ENCODE measurements at places on chromosomes 7 and 10.

- DNase-seq, result no peak
Measured at GRCh38 chr7:137957887-137958286, 44.0 kb downstream of the CREB3L2 start.

DNA sequence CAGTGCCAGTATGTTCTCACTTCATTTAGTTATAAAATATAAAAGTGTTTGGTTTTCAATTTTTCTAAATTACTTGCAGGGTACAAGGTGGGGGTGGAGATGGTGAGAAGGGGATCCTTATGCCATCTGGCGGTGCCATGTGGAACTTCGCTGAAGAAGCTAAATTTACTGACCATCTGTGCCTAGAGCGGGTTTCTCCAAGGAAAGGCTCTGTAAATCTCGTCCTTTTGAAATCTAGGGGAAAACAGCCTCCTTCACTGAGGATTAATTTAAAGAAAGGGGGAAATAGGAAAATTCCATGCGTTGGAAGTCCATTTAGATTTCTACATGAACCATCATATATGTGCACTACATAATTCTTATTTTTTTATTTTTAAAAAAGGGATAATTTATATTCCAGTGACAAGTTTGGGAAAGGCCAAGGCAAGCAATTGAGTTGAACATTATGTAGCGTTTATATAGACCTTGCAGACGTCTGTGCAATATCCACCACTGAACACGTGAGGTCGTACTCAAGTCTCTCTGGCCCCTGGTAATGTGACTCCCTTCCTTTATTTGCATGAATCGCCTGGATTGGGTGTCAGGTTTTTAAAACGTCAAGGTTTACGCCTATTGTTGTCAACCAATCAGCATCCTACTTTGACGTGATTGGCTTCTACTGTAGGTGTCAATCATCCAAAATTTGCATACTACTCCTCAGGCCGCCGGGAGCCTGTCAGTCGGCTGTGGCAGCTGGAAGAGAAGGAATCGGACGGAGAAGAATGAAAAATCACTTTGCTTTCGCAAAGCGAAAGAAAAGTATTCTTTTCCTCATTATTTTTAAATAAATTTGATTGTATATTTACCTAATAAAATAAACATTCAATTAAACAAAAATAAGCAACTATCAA, 297.1 kb upstream of the NFE2L3 start:
- peak; percentile 96 for DNase-seq

DNA sequence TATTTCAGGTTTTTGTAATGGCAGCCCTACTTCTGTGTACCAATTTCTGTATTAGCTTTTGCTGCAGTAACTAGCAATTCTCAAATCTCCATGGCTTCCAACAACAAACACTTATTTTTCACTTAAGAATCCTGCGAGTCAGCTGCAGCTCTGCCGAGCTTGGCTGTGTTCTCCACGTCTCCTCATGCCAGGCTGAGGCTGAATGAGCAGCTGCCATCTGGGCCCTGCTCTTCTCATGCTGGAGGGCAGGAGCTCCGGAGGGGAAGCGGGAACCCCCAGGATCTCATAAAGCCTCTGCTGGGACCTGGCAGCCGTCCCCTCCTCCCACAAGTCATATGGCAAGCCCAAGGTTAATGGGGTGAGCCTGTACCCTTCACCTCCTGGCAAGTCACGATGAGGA, 591.1 kb downstream of the SDK1 start:
- DNase-seq, result no peak

- no peak for DNase-seq
Measured at GRCh38 chr7:100673942-100674410, 436 bp downstream of the GNB2 start.

DNA sequence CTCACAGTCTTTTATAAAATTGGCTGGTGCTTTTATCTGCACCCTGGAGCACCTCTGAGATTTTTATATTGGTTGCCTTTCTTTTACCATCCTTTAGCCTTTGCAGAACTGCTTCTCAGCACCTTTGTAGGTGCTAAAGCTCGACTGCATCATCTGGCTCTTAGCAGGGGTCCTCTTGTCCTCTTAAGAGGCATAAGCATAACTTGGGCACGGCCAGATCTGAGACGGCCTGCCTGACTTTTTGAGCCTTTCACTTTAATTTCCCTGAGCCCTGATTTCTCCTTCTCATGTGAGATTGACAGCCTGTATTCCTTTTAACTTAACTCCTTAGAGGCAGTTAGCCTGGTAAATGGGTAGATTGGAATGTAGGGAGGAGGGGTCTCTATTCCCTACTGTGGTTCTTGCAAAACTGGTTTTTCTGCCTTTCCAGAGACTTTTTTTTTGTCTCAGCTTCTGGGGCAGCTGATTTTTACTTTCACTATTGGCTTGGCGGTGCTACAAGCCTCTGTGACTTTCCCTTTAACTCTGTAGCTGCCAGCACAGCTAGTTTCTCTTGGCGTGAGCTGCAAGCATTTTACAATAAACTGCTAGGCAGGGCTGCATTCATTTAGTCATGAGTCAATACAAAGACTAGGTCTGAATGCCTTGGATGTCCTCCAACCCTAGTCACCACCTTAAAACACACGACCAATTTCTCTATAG, 24.0 kb downstream of the ZPBP start:
- no peak for DNase-seq

- no peak for DNase-seq
Measured at GRCh38 chr10:51468424-51468823, 231.0 kb downstream of the CSTF2T start.

- DNase-seq, result no peak
Measured at GRCh38 chr10:47051741-47052238, 140.6 kb downstream of the PTPN20 start.
